ENCODE measurements at places on chromosomes 16 and 17.
A peak's percentile ranks its signal among the peaks of the same experiment; 100 is the strongest.

GRCh38 chr16:50234771-50235556, 31.4 kb upstream of the ADCY7 start:
- no peak for DNase-seq

GRCh38 chr17:67672592-67673335, 45.0 kb upstream of the NOL11 start:
- DNase-seq, result no peak

- DNase-seq, result no peak
Observed at GRCh38 chr16:86895606-86896005, 317.3 kb downstream of the FOXL1 start.

- DNase-seq, result no peak
Observed at GRCh38 chr16:8571061-8571596, 19.2 kb downstream of the TMEM114 start.

GRCh38 chr16:50933262-50933661, 191.4 kb downstream of the CYLD start:
- no peak for DNase-seq

- DNase-seq, result peak; percentile 80
Observed at GRCh38 chr16:15682105-15682570, 32.1 kb downstream of the NDE1 start.

- peak; percentile 84 for DNase-seq
Observed at GRCh38 chr16:68064791-68065365, 20.3 kb upstream of the NFATC3 start.

DNA sequence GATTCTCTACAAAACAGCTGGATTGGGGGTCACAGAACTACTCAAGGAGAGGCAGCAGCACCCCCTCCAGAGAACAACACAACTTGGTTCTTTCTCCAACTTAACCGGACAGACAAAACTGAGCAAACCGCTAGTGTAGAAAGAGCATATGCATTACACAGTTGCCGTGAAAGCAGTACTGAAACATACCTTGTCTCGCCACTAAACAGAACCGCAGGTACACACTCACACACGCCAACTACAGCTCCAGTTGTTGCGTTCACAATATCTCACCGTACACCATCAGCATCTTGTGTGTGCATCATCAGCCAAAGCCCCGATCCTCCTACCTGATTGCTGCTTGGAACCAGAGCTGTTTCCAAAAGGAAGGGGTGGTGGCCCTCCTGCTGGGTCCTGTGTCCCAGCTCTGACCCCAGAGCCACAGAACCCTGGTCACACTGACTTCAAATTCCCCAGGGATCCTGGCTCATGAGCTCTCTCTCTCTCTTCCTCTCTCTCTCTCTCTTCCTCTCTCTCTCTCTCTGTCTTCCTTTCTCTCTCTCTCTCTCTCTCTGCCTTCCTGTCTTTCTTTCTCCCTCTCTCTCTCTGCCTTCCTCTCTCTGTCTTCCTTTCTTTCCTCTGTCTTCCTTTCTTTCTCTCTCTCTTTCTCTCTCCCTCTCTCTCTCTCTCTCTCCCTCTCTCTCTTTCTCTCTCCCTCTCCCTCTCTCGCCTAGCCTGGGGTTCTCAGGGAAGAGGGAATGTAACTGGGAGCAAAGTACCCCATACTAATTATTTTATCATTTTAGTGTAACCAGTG, 8.4 kb downstream of the PIMREG start:
- DNase-seq, result no peak

DNA sequence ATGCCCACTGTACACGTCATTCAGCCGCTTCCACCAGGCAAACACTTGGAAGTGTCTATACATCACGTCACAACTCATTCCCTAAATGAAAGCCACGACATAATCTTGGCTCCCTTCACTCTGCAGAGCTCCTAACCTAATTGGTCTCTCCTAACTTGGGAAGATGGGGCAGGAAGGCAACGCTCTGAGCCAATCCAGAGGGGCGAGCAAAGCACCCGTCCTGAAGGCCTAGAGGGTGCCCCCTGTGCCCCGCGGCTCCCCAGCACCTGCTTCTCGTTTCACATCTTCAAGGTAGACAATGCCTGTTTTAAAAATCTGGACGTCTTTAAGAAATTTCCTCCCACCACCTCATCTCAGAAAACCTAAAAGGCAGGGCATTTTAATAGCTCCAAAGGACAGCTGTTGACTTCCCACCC, 1.0 kb downstream of the CSNK2A2 start:
- peak; percentile 16 for DNase-seq

- DNase-seq, result peak; percentile 86
Observed at GRCh38 chr16:25106567-25107465, 4.7 kb upstream of the LCMT1 start.

DNA sequence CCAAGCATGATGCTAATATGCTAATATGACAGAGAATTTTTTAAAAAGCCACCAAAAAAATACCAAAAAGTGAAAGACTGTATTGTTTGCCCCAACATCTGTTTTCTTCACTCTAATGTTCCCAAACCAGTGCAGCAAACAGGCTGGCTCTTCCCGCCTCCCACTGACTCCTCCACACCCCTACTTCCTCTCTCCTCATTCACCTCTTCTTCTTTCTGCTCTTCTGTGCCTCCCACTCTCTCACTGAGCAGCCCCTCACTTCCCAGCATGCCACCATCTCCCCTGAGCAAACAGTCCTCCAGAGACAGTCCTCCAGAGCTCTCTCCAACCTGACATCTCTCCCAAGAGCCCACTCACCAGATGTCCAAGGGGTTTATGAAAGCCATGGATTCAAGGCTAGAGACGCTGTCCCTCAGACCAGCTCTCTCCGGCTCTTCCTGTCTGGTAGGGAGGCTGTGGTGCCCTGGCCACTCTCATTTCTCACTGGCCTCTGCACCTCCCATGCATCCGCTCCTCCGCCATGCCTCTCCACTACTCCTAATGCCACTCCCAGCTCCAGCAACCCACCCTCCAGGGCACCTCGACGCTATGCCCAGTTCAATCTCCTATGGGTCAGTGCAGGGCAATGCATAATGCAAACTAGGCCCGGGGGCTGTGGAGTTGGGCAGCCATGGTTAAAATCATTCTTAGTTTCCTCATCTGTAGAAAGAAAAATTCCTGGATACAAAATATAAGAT, 52.9 kb downstream of the ANKRD11 start:
- DNase-seq, result no peak

- peak; percentile 94 for DNase-seq
Observed at GRCh38 chr16:119835-120491, 18.5 kb downstream of the NPRL3 start.

GRCh38 chr17:40522250-40522960, 21.0 kb upstream of the TNS4 start:
- DNase-seq, result no peak

DNA sequence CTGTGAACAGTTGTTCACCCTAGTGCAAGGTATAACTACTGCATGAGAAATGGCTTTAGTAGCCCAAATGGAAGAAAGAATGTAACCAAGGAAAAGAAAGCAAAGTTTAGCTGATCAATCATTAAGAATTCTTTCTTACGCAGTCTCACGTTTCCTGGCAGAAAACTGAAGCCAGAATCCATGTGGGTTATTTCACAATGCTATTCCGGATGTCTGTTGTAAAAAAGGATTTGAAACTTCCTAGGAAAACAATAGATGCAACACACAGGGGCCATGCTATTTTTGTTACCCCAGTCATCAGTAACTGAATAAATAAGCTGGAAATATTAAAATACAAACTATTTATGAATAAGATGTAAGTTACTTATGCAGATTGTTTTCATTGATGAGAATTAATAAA, 802.5 kb downstream of the CDH8 start:
- no peak for DNase-seq

- no peak for DNase-seq
Observed at GRCh38 chr17:48054238-48055185, 6.4 kb downstream of the NFE2L1 start.

- DNase-seq, result no peak
Observed at GRCh38 chr16:4327386-4328045, 11.6 kb downstream of the GLIS2 start.

DNA sequence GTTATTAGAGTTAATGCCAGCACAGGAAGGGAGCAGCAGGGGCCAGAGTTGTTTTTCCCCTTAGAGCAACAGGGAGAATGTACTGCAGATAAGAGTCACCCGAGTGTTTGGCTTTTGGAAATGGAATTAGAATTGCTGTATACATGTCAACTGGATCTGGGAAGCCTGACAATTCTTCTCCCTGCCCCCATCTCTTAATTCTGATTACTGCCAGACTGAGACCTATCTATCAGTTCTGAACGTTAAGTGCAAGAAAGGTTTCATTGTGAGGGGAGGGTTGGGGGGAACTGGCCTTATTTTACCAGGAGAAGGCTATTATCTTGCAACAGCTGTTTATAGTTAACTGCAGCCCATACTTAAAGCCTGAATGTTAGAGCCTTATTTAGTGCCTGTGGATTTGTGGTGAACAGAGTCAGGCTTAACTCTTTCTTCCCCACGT, 424.5 kb upstream of the CDH11 start:
- DNase-seq, result no peak

DNA sequence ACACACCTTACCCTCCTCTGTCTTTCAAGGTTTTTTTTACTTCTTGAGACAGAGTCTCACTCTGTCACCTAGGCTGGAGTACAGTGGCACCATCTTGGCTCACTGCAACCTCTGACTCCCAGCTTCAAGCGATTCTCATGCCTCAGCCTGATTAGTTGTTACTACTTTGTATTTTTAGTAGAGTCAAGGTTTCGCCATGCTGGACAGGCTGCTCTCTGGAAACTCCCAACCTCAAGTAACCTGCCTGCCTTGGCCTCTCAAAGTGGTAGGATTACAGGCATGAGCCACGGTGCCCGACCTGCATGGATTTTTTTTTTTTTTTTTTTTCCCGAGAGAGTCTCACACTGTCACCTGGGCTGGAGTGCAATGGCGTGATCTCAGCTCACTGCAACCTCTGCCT, 273.2 kb downstream of the RBFOX1 start:
- DNase-seq, result no peak

Measured in hematopoietic multipotent progenitor cell treated with erythropoietin and hydrocortisone succinate and interleukin-3 and kit ligand, for 8 days (in vitro differentiated cells).